Stimulated activated CD4-positive, alpha-beta T cell treated with anti-CD3 and anti-CD28 coated beads, TNF-alpha, amount 100 ng/mL, for 24 hours (primary cell): ENCODE measurements at places on chromosomes 4 and X.

DNA sequence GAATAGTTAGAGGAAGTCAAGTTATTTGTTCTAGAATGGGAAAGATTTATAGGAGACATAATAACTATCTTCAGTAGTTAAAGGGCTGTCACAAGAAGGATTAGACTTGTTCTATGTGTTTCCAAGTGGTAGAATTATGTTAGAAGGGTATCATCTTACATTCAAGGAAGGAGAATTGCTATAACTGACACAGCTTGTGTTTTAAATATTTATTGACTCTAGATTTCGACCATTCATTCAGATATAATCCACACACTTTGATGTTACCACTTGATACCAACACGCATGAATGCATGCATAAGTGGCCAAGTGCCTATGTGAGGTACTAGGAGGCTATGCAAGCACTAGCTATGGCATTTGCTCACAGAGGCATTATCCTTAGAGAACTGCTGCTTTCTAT is 122.7 kb downstream of the CCNB3 start:
- no peak for DNase-seq

DNA sequence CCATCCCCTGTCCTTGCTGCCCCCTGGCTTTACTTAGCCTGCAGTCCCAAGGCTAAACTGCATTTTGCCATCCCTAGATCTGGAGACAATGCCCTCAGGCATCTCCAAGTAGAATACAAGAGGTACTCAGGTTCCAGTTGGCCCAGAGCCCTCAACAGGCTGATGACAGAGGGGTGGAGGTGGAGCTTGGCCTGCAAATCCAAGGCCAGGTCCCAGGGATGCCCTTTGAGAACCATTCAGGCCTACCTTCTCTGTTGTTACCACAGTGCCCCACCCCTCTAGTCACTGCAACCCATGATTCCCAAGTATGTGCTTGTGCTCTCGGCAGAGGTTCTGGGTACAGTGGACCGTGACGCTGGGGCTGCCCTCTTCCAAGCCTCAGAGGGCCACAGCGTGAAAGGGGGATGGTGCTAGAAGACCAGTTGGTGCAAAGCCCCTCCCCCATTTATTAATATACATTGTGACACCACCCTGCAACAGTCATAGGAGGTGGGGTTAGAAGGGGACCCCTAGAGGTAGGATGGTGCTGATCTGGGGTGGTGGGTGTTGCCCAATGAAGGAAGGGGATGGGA is 6.4 kb upstream of the UBA1 start:
- DNase-seq, result no peak

GRCh38 chr4:164304101-164304639 is 449.8 kb upstream of the SMIM31 start:
- DNase-seq, result no peak

GRCh38 chr4:137408527-137409177 is 123.6 kb downstream of the PCDH18 start:
- no peak for DNase-seq

DNA sequence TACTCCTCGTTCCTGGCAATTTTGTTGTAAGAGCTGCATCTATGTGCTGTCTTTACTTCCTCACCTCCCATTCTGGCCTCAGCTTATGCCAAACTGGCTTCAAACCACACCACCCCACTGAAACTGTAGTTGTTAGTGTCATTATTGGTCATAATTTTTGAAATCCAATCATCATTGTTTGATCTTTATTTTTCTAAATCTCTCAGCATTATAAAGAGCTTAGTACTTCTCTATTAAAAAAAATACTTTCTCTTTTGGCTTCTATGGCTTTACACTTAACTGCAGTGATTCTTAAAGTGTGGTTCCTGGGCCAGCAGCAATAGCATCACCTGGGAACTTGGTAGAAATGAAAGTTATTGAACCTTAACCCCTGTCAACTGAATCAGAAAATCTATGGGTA is 83.5 kb upstream of the GRPR start:
- DNase-seq, result no peak

DNA sequence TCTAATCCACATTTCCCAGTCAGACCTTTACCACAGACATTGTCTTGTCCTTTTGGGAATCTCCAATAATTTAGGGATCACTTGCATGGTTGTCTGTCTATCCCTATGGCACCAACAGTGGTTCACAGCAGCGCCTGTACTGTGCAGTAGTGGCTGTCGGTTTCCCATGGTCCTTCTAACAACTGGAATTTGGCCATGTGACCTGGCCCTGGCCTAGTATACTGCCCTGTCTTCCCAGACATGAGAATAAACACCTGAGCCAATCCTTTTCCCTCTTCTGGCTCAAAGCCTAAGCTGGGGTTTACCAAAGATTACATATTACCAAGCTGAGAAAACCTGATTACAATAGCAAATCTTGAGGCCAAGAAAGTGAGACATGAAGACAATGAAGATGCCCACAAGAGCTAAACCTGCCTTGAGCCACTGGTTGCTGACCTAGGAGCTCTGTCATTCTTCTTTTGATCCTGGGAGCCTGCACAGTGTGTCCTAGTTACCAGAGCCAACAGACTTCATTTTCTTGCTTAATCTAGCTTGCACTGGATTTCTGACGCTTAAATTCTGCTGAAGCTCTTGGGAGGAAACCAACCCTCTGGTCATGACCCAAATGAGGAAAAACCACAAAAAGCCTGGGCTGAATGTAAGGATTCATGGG is 92.1 kb downstream of the SCD5 start:
- no peak for DNase-seq

DNA sequence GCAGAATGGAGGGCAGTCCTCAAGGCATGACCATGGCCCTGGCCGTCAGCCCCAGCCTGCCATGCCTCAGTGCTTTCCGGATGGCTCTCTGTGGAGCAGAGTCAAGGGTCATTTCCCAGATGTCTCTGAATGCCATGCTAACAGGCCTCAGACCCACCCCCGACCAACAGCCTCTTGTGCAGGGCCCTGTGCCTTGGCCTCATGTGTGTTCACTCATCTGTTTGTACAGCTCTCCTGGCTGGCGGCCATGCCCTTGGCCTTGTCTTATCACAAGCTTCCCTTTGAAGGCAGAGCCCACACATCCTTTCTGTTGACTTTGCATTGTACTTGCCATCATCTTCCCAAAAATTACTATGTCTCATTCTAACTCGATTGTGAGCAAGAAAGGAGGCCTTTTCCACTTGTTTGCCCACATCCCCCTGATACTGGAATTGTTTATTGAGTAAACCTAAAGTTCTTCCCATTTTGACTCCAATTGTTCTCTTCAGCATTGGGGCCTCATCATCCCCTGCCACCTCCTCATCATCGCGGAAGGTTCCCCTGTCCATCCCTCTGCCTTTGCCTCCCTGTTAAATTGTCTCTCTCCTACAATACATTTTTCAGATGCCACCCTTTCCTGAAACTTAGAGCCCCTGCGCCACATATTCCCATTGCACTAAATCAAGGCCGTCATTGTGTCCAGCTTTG is 6.3 kb downstream of the CA5B start:
- DNase-seq, result no peak

- DNase-seq, result no peak
Observed at GRCh38 chrX:16892504-16893362, 22.6 kb upstream of the RBBP7 start.

- DNase-seq, result no peak
Observed at GRCh38 chr4:4402966-4403365, 16.1 kb downstream of the NSG1 start.

DNA sequence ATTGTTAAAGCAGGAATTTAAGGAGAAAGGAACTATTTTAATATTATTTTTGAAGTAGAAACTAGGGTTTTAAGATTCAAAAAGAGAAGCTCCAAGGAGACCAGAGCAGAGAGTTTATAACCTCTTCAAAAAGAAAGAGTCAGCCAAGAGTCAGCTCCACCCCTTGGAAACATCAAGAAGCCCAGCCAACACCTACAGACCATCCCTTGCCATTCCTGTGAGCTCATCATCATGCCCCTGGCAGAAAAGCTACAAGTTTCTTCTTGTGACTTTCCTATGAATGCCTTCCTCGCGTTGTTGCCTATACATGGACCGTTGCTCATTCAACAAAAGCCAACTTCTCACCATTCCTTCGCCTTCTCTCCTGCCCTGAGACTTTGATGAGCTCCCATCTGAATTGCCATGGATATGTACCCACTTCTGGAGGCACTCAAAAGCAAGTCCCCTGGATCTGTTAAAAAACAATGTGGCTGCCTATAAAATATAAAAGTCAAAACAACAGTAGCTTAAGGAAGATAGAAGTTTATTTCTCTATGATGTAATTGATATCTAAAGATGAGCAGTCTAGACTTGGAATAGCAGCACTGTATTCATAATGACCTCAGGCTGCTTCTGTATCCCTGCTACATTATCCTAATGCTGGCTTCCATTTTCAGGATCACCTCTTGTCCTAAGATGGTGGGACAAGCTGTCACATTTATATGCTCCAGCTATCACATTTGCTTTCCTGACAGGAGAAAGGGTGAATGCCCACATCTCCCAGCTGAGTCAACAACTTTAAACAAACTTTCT is 20.3 kb downstream of the PLRG1 start:
- no peak for DNase-seq

GRCh38 chrX:69101683-69102251 is 63.5 kb downstream of the PJA1 start:
- no peak for DNase-seq

DNA sequence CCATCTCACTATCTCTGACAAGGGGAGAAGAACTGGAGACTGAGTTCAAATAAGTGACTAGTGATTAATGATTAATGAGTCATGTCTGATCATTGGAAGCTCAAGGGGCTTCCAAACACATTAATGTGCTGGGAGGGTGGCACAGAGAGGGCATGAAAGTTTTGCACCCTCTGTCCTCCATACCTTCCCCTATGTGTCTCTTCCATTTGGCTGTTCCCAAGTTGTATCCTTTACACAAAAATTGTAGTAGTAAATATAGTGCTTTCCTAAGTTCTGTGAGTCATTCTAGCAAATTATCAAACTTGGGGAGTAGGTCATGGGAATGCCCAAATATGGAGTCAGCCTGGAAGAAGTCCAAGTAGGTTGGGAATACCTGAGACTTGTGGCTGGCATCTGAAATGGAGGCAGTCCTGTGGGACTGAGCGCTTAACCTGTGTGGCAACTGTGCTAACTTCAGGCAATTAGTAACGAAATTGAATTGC is 4.1 kb upstream of the FAM200B start:
- DNase-seq, result no peak

DNA sequence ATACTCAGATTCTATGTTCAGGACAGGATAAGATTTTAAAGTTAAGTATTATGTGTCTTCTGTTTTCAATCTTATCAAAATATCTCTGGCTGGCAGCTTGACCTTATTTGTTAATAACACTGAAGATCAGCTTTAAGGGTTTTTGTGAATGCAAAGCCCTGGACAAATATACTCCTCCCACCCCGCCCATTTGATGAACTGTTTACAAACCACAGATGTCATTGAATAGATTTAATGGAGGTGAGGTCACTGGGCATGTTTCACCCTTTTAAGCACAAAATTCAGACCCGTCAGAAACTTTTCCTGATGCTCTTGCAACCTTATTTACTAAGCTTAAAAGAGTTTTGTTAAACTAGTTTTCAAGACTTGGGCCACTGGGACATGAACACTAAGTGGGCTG is 10.1 kb upstream of the CXCL8 start:
- DNase-seq, result no peak

- DNase-seq, result peak; percentile 2
Observed at GRCh38 chr4:37780444-37781130, 45.9 kb upstream of the PGM2 start.

DNA sequence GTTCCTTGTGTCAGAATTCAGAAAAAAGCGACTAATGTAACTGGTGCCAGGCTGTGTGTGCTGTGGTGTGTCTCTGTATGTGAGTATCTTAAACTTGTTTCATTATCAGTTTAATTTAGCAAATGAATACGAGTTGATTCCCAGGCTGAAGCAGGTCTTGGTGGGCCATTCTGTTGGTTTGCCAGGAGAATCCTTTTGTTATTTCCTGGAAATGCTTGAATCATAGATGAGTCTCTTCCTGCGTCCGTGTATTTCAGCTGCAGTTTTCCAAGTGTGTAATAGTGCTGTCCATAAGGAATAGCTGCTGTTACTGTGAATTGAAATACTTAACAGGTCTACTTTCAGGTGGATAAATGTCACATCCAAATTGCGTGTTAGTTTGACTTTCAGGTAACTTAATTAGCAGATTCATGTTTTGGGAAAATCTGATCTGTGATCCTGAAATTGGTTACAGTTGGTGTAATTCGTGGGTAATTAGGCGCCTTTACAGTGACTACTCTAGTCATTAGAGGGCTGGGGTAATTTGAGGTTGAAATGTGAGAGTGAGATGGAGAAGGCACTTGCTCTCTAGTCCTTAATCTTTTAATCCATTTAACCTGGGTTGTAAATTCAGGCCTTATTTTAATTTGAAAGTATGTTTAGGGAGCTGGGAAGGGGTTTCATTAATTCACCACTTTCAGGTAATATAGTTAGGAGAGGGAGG is 23.8 kb downstream of the TMEM131L start:
- DNase-seq, result no peak

DNA sequence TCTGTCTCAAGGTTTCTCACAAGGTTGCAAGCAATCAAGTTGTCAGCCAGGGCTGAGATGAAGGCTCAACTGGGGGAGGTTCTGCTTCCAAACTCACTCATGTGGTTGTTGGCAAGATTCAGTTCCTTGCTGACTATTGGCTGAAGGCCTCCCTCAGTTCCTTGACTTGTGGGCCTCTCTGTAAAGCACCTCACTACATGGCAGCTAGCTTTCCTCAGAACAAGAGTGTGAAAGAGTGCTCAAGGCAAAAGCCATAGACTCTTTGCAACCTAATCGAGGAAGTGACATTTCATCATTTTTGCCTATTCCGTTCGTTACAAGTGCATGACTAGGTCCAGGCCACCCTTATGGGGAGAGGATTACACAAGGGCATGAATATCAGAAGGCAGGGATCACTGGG is 52.0 kb downstream of the CXorf58 start:
- DNase-seq, result no peak

DNA sequence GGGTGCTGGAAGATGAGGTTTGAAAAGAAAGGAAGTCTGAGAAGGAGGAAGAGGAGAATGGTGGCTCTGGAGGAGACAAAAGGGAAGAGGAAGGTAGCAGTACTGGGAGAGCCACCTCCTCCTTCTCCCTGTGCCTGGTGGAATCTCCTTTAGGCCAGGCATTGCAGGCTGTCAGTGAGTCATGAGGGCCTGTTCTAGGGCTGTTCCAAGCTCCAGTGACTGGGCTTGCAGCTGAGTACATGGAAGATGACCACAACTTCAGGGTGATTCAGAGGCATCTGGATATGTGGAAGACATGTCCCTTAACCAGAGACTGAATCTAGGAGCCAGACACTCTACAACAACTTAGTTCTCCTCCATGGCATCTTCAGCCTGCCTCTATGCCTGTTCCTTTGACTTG is 107.8 kb downstream of the EFNB1 start:
- no peak for DNase-seq
